ENCODE measurements at places on chromosomes 11 and 22.
A peak's percentile ranks its signal among the peaks of the same experiment; 100 is the strongest.

DNA sequence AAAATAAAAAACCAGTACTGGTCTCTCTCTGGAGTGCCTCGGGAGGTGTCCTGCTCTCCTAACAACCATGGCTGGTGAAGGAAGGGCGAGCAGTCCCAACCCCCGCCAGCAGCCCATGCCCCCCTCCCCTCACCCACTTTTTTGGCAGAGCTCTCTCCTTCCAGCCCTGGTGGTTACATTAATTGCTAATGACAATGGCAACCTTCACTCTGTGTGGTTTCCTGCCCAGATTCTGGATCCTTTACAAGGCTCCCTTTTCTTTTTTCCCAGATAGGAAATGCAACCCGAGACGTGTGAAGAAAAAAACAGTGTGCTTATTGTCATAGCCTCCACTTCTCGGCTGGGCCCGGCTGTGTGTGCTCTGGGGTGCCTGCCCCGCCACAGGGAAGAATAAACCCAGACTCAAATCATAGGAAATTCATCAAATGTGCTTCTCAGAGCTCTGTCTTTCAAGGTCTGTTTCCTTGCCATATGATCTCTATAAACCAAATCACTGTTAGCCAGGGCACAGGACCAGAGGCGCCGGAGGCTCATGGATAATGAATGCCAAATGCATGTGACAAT is 513.0 kb downstream of the SOX6 start:
- DNase-seq, result peak; percentile 79

GRCh38 chr11:96960476-96960875 is 570.7 kb downstream of the JRKL start:
- DNase-seq, result no peak

GRCh38 chr11:30282289-30282631 is 40.6 kb upstream of the ARL14EP start:
- no peak for DNase-seq

- no peak for DNase-seq
Measured at GRCh38 chr22:20965888-20966855, 883 bp upstream of the AIFM3 start.

- no peak for DNase-seq
Measured at GRCh38 chr22:44147821-44148574, 32.7 kb upstream of the PARVG start.

- peak; percentile 91 for DNase-seq
Measured at GRCh38 chr11:64148226-64148916, 17.5 kb downstream of the MACROD1 start.

- no peak for DNase-seq
Measured at GRCh38 chr22:50298937-50299784, 8.3 kb downstream of the PLXNB2 start.

GRCh38 chr11:2762031-2762380 is 62.2 kb upstream of the KCNQ1OT1 start:
- DNase-seq, result no peak

DNA sequence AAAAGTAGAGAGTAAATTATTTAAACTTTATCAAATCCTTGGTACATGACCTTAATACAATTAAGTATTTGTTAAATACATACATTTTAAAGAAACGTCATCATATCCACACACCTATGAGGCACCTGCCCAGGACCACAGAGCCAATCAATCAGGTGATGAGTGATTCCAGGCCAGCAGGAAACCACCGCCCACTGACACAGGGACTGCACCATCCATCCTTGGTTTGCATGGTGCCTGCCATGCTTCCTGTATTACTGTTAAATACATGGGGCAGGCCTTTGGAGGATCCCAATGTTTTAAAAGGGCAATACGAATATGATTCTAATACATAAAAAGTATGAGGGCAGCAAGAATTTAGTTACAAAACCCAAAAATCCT is 7.0 kb upstream of the TBC1D10A start:
- no peak for DNase-seq

DNA sequence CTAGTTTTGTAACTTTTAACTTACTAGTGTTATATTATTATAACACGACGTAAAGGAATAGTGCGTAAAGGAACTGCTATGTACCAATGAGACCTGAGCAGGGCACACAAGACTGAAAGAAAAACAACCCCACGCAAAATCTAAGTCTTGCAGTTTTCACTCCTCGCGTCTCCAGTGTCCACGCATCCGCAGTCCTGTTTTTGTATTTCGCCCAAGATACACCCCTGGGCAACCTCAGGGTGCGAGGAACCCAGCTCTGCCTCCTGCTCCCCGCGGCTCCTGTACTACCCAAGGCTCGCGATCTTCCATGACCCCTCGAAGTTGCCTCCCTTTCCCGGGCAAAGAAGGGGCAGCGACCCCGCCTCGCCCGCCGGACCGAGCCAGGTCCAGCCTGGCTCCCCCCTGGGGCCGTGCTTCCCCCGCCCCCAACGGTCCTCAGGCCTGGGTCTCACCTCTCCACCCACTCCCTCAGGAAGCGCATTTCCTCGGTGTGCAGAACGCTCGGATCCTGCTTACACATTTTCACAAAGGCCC is 393 bp downstream of the ST13 start:
- peak; percentile 43 for DNase-seq

GRCh38 chr11:19673924-19674729 is 38.5 kb upstream of the NAV2 start:
- peak; percentile 64 for DNase-seq

GRCh38 chr11:116539211-116539610 is 233.6 kb downstream of the BUD13 start:
- DNase-seq, result no peak

DNA sequence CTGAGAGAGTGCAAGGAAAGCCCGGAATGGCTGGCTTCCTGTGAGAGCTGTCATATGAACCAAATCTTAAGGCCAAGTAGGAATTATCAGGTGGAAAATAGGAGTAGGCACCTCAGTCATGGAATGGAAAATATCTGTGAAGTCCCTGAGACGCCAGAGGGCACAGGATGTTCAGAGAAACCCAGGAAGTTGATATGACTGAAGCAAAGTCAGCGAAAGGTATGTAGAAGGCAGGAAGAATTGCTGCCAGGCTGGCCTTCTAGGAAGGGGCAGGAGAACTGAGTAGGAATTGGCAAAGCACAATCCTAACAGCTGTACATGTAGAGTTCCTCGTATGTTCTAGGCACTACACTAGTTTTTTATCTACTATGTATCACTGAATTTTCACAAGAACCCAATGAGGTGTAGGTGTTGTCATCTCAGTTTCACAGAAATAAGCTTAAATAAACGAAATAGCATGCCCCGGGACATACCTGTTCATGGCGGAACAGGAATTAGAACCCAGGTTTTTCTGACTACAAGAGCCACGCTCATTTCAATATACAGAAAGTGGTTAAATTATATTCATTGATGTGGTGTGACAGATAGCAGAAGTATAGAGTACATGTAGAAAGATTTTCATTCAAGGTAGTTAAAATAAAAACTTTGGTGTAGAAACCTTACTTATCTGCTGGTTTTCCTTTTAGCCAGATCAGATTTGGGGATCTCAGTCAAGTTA is 17.0 kb downstream of the HMGXB4 start:
- DNase-seq, result no peak

GRCh38 chr11:64839335-64839734 is 5.1 kb downstream of the CDC42BPG start:
- no peak for DNase-seq

DNA sequence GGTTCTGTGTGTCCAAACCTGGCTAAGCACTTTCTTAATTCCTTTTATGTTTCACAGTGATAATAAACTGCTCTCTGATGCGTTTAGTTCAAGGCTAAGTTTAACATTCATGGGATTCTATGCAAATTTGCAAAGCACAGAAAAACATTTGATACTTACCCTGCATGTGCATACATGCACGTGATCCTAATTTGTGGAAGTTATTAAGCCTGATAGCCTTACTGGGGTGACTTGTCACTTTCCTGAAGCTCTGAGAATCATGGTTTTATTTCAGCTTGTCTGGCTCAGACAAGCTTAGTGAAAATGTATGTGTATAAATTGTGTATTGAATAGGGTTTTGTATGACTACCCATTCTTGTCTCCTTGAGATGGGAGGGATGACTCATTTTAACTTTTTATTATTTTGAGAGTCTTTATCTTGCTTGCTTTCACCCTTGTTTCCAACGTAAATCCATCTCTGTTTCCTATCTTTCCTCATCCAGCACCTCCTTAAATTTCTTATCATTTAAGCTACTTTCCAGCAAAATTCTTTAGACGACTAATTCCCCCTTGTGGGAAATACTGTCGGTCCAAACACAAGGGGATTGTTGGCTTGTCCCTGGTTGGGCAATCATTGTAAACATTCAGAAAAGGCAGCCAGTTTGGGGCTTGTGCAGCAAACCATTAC is 167.1 kb downstream of the C11orf91 start:
- DNase-seq, result no peak

- no peak for DNase-seq
Measured at GRCh38 chr22:49391436-49391835, 436.2 kb downstream of the BRD1 start.

GRCh38 chr22:17665854-17666253 is 27.3 kb downstream of the BCL2L13 start:
- no peak for DNase-seq

GRCh38 chr11:78796956-78797355 is 222.3 kb upstream of the NARS2 start:
- no peak for DNase-seq

DNA sequence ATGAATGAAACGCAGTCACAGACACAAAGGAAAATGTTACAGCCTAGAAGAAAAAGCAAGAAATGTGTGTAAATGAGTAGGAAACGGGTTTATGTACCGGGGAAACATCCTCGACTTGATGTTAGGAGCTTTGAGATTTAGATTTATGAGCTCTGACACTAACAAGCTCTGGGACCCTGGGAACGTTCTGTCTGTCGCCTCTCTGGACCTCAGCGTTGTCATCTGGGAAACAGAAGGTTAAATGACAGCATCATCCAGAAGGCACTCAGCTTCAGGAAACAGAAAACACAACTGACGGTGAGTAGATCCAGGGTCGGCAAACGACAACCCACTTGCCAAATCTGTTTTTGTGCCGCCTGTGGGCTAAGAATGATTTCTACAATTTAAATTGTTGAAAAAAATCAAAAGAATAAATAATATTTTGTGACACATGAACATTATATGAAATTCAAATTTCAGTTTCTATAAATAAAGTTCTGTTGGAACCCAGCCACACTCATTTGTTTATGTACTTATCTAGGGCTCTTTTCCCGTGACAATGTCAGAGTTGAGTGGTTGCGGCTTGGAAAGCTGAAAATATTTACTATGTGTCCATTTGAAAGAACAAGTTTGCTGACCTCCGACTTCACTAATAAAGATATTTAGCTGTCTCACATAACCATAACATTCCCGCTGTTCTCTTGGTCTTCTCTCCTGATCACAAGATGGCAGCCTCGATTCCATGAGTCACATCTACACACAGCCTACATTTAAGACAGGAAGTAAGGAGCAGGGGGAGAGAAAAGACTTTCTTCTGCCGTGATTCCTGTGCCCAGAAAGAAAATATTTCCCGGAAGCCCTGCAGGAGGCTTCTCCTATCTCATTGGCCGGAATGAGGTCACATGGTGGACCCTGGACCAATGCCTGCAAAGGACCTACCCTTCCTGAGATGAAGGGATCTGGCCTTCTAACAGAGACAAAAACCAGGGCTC is 47.1 kb upstream of the SYT13 start:
- DNase-seq, result no peak

DNA sequence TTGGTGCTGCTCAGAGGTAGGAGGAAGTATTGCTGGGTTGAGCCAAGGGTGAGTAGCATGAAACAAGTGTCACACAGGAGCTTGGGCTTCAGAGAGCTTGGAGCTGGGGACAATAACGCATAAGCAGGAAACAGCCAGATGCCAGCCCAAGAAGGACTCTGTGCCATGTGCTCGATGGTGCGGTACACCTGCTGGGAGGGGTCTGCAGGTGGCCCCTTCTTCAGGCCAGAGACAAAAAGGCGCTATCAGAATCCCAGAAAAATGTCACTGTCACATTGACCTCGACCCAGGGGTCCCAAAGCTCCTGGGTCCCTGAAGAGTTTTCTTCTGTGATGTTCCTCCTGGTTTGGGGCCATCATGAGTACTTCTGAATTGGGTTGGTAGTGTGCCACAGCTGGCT is 244.4 kb downstream of the TBC1D22A start:
- no peak for DNase-seq

- DNase-seq, result no peak
Measured at GRCh38 chr11:64451856-64452255, 92.9 kb downstream of the RPS6KA4 start.

GRCh38 chr22:44573451-44573850 is 75.4 kb upstream of the RTL6 start:
- DNase-seq, result no peak

DNA sequence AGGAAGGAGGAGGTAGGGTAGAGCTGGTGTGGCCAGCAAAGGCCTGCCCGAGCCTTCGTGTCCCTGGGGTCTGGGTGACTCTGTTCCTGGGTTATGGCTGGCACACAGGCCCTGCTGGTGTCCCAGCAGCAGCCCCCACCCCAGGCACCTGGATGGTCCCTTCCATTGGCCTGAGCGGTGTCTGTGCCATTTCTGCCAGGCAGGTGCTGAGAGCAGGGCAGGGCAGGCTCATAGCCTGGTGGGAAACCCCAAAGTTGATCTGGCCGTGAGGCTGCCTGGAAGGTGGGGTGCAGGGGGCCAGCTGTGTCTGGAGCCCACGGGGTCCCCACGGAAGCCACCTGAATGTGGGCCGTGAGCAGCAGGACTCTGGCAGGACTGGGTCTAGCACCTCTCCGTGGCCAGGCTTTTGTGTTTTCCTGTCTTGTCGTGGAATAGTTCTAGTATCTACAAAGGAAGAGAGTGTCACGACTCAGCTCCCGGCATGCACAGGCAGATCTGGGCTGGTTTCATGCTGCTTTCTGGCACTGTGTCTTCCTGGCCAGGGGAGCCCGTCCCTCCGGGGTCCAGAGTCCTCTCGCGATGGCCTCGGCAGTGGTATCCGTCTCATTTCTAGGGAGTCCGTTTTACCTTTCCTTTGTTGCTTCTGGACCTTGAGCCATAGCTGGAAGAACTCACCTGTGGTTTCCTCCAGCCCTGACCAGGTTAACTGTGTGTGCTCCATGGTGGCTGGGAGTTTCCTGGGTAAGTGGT is 83.7 kb downstream of the KCNQ1 start:
- no peak for DNase-seq

DNA sequence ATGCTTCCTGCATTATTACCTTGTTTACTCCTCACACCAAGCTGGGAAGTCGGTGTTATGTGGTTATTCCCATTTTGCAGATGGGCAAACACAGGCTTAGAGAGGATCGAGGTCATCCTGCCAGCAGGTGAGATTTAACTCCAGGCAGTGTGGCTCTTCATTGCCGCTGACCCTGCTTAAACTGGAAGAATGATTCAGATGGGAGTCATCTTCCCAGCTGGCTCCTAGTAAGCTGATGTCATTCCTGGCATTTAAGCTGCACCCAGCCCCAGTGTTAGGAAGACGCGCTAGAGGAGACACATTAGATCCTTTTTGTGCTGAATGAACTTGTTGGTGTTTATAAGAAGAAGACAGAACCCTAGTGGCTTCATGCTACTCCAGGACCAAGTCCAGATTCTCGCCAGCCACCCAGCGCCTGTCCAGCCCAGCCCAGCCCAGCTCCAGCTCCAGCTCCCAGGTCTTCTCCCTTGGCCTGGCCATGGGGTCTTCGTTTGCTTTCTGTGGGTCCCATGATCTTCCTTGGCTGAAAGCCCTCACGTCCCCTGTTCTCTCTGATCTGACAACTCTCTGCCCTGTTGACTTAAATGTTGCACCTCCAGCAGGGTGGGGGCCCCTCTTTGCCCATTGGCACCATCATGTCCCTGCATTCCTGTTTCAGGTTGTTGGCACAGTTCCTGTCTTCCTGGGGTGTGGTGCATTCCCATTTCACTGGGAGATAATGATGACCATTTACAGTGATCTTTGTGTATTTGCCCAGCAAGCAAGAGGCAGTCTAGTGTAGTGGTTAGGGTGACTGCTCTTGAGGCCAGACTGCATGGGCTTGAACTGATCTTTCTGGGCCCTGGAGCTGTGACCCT is 13.6 kb downstream of the PARVB start:
- DNase-seq, result no peak

All from midbrain (tissue), 1 donor.